Right lung (tissue), 10 donors: ENCODE measurements at places on chromosomes 7 and 10. TPM values are rescaled to one million over a fixed set of nuclear protein-coding genes. Genes with fewer than 3 reads are reported as not detected.

- no peak for DNase-seq
Measured at GRCh38 chr10:61617180-61617579, 45.5 kb upstream of the CABCOCO1 start.

AKR1C2 gene
- 3.3 TPM for polyA plus RNA-seq

GRCh38 chr10:98405422-98405821 lies 9.6 kb downstream of the PYROXD2 start:
- no peak for DNase-seq

DNA sequence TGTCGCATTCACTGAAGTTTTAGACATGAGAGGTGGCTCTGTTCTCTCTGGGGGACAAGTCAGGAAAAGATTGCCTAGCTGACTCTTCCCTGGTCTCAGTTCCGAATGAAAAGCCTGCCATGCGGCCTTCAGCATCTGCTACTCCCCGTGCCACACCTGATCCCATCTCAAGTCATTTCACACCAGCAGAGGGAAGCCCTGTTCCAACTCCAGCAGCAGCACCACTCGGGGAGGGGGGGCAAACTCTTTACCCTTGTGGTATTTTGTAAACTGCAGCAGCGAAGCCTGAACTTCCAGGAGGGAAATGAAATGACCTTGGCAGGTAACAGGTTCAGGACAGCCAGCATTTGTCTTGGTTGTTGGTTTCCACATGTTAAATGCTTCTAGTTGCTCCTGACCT lies 13.8 kb downstream of the LRRC4 start:
- no peak for DNase-seq

MOGAT3 gene
- 0.07 TPM for polyA plus RNA-seq

SLC29A3 gene
- polyA plus RNA-seq: 10.3 TPM

DNA sequence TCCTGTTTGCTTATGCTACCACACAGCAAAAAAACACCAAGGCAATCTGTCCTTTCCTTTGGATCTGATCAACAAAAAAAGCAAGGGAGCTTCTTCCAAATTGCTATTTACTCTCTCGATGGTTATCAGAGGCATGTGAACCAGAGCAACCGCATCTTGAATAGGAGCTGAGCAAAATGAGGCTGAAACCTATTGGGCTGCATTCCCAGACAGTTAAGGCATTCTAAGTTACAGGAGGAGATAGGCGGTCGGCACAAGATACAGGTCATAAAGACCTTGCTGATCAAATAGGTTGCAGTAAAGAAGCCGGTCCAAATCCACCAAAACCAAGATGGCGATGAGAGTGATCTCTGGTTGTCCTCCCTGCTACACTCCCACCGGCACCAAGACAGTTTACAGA lies 76.8 kb upstream of the FRMD4A start:
- no peak for DNase-seq

DNA sequence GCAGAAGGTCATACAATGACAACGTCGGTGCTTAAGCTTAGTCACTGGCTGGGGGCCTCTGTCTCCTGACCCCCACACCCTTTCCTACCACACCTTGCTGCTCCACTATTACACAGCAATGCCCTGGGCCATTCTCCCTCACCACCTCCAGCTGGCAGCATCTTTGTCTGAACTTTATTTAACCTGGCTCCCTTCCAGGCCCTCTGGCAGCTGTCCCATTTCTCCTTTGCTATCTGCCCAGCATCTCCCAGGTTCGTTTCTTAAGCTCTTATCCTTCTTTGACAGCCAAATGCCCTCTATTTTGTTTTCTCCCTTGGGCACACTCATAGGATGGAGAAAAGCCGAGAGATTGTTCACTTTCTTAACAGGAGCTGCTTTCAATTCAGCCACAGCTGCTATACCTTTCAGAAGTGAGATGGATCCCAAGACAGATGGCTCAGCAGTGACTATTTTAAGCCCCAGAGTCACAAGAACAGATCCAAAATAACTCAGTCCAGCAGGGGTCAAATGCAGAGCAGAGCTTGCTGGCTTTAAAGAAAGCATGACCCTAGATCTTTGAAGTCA lies 1277.1 kb upstream of the AUTS2 start:
- DNase-seq: peak; percentile 9

DNA sequence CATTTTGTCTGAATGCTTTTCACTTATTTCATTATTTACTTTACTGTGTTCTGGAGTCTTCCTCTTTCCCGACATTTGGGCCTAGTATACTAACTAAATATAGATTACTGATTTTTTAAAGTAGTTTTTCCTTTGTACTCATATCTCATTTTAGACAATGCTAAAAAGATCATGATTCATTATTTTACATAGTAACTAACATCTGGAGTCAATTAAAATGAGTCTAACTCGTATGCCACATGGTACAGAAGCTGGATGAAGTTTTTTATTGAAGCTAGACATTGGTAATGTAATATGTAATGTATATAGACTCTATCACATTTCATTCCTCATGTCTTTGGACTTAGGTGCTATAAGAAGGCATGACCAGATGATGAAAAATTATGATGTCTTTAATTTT lies 156.3 kb upstream of the HGF start:
- no peak for DNase-seq

PARD3 gene
- 46.6 TPM for polyA plus RNA-seq

DNA sequence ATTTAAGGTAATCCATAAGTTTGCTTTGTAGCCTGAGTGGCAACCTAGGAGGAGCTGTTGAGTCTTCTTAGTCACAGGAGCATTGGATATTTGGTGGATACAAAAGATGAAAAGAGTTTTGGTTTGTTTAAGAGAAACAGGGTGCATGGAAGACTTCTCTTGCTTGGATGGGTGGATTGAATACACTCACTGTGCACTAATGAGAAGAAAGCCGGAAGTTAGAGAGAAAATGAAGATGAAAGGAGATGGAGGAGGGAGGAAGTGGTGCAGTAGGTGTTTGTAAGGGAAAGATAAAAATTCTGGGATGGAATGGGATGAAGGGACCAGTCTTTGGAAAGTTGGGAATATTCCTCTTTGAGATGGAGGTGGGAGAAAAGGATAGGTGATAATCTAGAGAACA lies 7.7 kb downstream of the MDFIC start:
- DNase-seq: no peak

DNA sequence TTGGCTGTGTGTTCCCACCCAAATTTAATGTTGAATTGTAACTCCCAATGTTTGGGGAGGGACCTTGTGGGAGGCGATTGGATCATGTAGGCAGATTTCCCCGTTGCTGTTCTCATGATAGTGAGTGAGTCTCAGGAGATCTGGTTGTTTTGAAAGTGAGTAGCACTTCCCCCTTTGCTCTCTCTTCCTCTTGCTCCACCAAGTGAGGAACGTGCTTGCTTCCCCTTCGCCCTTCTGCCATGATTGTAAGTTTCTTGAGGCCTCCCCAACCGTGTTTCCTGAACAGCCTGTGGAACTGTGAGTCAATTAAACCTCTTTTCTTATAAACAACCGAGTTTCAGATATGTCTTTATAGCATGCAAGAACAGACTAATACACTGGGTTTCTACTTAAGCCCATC lies 176.3 kb downstream of the CDK14 start:
- DNase-seq: no peak

- DNase-seq: no peak
Measured at GRCh38 chr10:101616415-101617101, 28.4 kb downstream of the DPCD start.
